ENCODE measurements at places on chromosomes 1 and 21. TPM values are rescaled to one million over a fixed set of nuclear protein-coding genes. Genes with fewer than 3 reads are reported as not detected.

The GPR89B gene
- total RNA-seq = 7.5 TPM

The DMRTA2 gene
- 0.06 TPM for total RNA-seq

The C8B gene
- total RNA-seq = not detected

The CCSAP gene
- total RNA-seq = 6.9 TPM

The LDLRAD1 gene
- not detected for total RNA-seq

The ARHGEF16 gene
- 4.8 TPM for total RNA-seq

The FCER1A gene
- total RNA-seq = not detected

The GJB3 gene
- total RNA-seq = 15.6 TPM

The OSCP1 gene
- total RNA-seq = 7.0 TPM

The FAM163A gene
- total RNA-seq = not detected

The ASTN1 gene
- not detected for total RNA-seq

The GJA4 gene
- not detected for total RNA-seq

The TRIM63 gene
- 1.4 TPM for total RNA-seq

The OR2T29 gene
- not detected for total RNA-seq

The LMOD1 gene
- not detected for total RNA-seq

The OR2L5 gene
- total RNA-seq = not detected

The FAM177B gene
- not detected for total RNA-seq

The RGS5 gene
- 0.51 TPM for total RNA-seq

The MACF1 gene
- total RNA-seq = 39.2 TPM

The MPZ gene
- total RNA-seq = 0.30 TPM

The DNALI1 gene
- 0.38 TPM for total RNA-seq

The RAD54L gene
- total RNA-seq = 12.1 TPM
